ENCODE measurements at places on chromosomes 1 and 21.

DNA sequence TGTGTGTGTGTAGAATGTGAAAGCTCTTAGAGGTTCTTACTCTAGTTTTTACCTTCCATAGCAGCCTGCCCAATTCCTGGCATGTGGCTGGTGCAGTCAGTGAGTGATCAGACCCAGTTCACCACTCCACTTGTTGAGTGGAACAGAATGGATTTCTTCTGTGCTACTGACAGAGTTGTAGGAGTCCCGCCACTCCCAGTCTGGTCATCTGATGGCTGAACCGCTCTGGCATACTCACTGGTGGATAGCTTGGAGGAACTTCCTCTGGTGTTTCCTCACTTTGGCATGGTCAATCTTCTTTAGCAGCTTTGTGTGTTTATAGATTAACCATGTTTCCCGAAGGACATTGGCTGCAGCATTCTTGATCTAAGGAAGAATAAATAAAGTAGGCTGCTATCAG lies 106.7 kb upstream of the ADAR start:
- DNase-seq, result peak; percentile 45

- no peak for DNase-seq
Measured at GRCh38 chr1:81708250-81708649, 92.5 kb upstream of the ADGRL2 start.

DNA sequence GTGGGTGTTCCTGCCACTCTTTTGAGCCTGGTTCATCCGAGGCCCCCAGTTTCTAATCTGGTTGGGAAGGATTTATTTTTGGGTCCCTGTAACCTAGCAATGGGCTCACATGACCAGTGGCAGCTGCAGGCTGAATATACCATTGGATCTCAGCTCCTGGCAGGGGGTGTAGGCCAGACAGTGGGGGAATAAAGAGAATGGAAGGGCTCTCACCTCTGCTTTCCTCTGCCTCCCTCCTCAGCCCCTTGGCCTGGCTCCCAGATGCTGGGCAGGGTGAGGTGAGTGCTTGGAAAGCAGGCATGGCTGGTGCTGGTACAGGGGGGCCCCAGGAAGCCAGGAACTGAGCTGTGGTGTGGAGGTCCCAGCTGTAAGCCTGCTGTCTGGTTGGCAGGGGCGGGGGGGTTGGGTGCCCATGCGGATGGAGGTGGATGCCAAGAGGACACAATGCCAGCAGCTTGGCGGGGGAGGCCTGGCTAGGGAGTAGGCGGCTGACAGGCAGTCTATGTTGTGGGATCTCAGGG lies 3.6 kb upstream of the GPR61 start:
- DNase-seq, result no peak

GRCh38 chr1:25128121-25128621 lies 104.1 kb downstream of the SYF2 start:
- no peak for DNase-seq

DNA sequence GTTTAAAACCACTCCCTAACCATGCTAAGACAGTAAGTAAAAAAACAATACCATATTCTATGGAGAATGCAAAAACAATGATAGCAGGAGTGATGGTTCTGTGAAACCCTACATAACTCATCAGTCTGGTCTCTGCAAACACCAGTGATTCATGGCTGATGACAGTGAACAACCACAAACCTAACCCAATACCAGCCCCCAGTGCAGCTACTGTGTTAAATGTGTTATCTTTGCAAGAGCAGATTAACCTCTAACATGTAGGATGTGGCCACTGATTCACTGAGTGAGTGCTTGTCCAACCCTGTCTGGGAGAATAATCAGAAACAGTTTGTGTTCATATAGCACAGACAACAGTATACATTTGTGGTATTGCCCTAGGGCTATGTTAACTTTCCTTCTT lies 100.2 kb upstream of the COG2 start:
- DNase-seq, result peak; percentile 27

DNA sequence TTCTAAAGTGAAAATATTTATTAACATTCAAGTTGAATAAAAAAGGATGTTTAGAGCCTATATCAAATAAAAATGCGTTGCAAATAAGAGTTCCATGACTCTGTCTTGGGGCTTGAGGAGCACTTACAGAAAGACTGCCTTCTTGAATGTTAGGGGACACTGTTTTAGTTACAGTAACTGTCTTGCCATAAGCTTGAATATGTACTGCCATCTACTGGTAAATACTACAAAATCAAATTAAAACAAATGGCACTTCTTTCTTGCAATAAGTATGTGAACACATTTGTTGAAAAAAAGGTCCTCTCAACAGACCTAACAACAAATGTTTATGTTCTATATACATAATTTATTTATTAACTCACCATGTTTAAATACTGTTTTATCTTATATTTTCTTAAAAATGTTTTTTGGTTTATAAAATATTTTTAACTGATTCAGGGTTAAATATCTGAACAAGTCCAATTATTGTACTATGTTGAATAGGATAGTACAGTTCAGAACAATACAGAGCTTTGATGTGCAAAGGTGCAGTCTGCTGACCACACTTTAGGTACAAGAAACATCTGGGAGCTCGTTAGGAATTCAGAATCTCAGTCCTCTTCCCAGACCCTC lies 199.5 kb downstream of the LRRIQ3 start:
- DNase-seq, result peak; percentile 25

DNA sequence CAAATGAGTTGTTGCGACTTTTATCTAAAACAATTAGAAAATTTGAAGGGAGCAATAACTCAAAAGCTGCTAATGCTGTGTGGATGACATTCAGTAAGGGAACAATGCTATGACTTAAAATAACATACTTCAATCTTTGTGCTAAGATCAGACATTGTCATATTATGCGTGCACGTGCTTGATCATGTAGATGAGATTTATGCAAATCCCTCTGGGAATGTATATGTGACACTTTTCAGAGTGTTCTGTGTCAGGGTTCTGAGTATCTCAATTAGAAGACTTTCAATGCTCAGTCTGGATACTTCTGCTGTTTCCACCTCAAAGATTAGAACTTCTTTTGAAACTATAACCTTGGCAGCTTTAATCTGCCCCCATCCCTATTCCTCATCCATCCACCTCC lies 18.6 kb upstream of the POU2F1 start:
- DNase-seq, result no peak

GRCh38 chr1:70361727-70362398 lies 7.3 kb upstream of the ANKRD13C start:
- no peak for DNase-seq

- DNase-seq, result peak; percentile 32
Measured at GRCh38 chr21:35138665-35139381, 89.7 kb upstream of the RUNX1 start.

GRCh38 chr21:38784458-38785266 lies 21.1 kb upstream of the ETS2 start:
- no peak for DNase-seq

DNA sequence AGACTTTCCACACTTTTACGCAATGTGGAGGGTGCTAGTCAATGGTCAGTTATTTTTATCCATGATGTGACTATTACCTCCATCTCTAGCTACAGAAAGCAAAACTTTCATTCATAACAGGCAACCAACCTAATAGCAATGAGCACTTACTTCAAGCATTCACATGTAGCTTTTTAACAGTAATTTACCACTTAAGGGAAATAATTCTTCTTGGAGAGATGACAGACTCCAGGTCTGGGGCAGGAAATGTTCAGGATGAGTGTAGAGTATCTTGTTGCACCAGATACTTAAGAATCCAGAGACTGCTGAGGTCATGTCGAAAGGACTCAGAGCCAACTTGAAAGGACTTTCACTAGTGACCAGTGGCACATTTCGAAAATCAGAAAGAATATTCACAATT lies 347.6 kb downstream of the CHRM3 start:
- no peak for DNase-seq

- no peak for DNase-seq
Measured at GRCh38 chr1:59290193-59290949, 6.5 kb upstream of the FGGY start.

DNA sequence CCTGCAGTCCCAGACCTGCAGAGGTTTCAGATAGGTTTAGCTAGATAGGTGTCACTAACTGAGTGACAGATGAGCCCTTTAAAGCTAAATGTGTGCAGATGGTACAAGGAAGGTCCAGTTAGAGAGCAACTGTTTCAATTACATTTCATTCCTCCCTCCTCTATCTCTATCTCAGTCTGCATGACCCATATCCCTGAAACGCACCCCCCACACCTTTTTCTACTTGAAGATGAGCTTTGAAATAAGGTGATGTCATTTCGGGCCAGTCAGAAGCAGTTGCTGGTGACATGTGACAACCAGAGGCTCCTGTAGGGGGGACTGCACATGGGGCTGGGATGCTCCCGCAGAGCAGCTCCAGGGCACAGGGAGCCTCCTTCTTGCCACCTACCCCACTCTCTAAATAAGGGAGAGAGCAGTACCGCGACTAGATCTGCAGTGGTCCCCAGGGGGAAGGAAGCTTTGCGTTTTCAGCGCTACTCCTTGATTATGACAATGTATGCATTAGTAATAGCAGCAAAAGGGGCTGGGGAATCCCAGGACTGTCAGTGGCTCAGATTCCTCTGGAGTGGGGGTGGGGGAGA lies 4.3 kb downstream of the ATP8B2 start:
- DNase-seq, result no peak

DNA sequence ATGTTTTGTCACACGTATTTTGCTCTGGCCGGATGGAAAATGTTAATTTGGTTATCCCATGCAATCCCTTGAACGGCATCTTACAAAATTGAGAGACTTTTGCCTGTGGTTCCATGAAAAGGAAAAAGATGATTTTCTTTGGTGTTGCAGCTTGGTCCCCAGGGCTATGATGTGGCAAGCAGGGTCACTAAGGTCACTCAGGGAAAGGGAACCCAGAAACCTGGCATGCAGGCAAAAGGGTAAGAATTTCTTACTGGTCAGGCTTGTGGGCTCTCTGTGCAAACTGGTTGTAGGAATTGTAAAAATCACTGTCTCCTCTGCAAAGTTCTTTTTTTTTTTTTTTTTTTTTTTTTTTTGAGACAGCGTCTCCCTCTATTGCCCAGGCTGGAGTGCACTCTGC lies 48.4 kb upstream of the NBPF3 start:
- DNase-seq, result no peak
